ENCODE measurements at places on chromosomes 16 and 17. TPM values are rescaled to one million over a fixed set of nuclear protein-coding genes. Genes with fewer than 3 reads are reported as not detected.

The C16orf74 gene
- 6.3 TPM for total RNA-seq

GRCh38 chr16:46691726-46692125 is 2.3 kb downstream of the ORC6 start:
- DNase-seq: no peak

The SIRT7 gene
- total RNA-seq: 20.9 TPM

DNA sequence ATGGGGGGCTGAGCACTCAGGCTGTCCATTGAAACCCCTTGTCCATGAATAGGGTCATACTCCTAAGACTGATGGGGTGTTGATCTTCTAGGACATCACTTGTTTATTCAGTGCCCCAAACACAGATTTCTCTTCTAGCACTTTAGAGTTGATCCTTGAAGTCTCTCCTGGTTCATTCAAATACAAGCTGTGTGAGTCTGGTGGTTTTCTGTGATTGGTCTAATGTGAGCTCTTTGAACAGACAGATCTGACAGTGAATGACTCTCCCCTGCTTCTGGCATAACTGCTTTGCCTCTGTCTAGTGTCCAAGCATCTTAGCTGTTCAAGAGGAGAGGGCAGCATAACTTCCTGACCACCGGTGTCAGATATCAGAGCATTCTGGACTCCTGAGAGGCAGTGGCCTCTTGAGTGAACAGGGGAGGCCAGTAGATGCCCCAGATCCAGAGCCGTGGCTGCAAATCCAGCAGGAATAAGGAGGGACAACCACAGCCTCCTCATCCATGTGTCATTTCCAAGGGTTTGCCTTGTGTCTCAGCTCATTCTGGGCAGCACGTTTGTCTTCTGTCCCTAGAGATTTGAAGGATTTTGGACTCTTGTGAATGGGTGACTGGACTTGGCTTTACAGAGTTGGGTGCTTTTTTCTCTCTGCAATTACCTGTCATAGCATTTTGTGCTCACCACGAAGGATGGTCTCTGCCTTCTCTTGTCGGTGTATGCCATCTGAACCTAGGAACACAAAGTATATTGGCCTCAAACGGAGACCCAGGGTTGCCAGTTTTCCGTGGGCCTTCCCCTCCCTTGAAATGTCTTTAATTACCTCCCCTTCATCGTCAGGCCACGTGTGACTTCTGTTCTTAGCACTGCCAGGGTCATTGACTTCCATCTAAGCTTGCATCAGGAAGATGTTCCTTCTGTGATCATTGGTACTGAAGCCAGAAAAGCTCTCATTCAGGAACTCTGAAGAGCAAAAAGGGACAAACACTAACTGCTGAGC is 13.9 kb upstream of the CLEC18C start:
- DNase-seq: no peak

The PLA2G10 gene
- 0.39 TPM for total RNA-seq

The MPV17L gene
- 5.4 TPM for total RNA-seq

DNA sequence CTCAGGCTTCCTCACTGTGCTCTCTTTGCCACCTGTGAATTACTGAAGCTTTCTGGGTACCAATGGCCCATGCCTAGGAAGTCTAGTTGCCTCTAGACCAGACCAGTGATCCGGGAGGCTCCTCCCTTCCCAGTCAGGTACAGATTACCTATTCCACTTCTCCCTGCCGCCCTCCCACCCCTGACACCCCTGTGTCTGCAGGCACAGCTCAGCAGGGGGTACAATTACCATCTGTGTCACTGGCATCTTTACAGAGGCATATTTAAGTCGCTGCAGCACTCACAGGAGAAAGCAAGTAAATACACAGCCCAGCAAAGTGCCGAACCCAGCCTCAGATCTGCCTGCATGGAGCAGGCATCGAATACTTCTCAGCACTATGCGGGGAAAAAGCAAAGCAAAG is 5.3 kb upstream of the WSCD1 start:
- no peak for DNase-seq

DNA sequence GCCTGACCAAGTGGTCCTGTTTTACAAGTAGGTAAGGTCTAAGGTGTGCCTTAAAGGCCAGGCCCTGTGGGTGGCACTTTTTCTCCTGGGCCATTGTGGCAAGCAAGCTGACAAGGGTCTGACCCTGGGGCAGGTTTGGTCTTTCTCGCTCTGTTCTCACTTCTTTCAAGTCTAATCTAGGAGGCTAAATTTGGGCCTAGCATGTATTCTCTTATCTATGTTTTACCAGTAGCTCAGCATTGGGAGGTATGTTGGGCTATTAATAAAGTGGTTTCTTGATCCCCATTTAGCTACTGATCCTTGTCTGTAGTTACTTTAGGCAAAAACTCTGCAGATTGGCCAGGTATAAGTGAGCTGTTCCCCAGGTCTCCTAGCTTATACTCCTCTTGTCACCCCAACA is 77.7 kb downstream of the DNAH3 start:
- DNase-seq: no peak

DNA sequence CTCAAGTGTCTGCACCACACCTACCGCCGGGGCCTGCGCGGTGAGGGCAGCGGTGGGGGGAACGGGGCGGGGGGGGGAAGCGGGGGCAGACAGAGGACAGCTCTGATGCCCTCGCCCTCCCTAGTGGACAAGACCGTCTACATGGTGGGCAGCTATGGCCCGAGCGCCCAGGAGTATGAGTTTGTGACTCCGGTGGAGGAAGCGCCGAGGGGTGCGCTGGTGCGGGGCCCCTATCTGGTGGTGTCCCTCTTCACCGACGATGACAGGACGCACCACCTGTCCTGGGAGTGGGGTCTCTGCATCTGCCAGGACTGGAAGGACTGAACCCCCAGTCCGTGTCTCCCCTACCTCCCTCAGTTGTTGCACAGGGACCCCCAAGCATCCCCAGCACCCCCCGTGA is 473 bp upstream of the PDIA2 start:
- no peak for DNase-seq

The SMIM36 gene
- not detected for total RNA-seq

DNA sequence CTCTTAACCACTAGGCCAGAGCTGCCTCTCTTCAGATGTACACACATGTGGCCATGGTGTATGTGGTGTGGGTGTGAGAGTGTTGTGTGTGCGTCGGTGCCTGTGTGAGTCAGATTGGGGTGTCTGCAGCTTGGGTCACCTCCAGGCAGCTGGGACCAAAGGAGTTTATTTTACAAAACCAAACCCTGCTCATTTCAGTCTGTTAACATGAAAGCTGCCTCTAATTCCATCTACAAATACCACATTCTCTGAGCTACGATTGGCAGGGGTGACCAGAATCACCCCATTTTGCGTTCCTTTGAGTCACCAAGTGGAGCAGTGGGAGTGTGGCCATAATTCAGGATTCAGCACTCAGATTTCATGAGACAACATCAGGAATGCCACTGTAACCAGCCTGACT is 105.3 kb downstream of the IRX5 start:
- DNase-seq: no peak

DNA sequence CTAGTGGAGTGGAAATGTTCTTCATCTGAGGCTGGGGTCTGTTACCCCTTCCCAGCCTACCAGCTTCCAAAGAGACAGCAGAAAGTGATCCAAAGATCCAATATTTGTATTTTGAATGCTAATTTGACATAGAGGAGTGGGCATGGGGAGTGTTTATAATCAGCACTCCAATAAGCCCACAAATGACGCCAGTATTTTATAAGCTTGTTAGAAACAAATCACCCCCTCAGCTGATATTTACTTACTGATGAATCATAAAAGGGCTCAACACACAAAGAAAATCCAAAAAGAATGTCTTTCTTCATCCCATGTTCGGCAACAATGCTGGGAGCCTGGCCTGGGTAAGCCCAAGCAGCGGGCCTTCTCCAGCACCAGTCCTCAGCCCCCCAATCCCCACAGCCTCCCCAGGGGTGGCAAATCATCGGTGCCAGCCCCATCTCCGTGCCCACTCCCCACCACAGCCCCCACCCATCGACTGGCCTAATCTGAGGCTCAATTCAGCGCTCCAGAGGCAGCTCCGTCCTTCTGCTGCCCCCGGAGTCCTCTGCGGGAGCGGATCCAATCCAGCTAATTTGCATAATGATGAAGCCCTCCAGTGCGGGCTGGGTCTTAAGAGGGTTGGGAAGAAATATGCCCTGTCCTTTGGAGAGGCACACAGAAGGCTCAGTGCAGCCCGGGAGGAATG is 169.5 kb downstream of the C16orf78 start:
- no peak for DNase-seq

- DNase-seq: no peak
These were observed 109.6 kb downstream of the HS3ST3A1 start for GRCh38 chr17:13491916-13492736.

The SSTR5 gene
- 0.78 TPM for total RNA-seq

The KRTAP1-1 gene
- total RNA-seq: not detected

GRCh38 chr17:12959441-12959840 is 58.4 kb downstream of the ELAC2 start:
- no peak for DNase-seq

- peak; percentile 67 for DNase-seq
These were observed 397 bp downstream of the NCOR1 start for GRCh38 chr17:16215002-16215272.

GRCh38 chr17:78340183-78340955 is 19.5 kb downstream of the SOCS3 start:
- DNase-seq: no peak

The ZNF423 gene
- total RNA-seq: 37.6 TPM

The TBC1D16 gene
- 90.4 TPM for total RNA-seq
